ENCODE measurements at places on chromosomes 4 and X.
A peak's percentile ranks its signal among the peaks of the same experiment; 100 is the strongest.

DNA sequence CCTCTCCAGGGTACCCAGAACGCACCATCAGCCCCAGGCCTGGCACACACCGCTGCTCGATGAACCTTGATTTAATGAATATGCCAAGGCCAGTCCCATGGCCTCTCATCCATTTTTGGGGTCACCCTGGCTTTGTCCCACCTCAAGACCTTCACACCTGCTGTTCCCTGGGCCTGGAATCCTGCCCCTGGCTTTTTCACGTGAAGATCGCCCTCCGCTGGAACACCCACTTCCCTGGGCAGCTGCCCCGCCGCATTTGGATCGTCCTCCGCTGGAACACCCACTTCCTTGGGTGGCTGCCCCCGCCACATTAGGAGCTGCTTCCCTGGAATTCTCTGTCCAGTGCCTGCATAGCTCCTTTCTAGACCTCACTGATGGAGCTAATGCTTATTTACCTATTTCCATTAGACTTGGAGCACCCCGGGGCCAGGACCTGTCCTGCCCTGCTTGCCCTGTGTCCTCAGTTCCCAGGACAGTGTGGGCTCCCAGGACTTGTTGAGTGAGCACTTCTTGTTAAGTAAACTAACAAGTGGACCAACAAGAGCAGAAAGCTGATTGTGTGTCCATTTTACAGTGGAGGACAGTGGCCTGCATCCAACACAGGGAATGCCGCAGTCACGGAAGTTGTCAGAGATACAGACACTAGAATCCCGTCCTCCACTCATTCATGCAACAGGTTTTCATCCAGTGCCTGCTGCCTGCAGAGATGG, 12.5 kb downstream of the BLOC1S4 start:
- peak; percentile 68 for DNase-seq

GRCh38 chrX:2485789-2486345, 14.9 kb downstream of the DHRSX start:
- DNase-seq = no peak

DNA sequence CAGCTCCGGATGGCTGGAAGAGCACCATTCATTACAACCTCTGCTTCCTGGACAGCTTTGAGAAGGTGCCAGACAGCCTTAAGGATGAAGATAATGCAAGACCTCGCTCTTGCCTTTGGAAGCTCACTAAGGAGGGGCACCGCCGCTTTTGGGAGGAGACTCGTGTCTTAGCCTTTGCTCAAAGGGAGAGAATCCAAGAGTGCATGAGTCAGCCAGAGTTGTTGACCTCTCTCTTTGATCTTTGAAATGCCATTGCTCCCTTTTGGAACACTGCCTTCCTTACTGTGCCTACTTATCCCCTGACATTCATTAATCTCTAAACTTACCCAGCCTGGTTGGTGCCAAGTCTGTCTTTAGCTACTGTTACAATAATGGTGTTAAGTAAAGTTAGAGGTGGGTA, 1.2 kb downstream of the FOXR2 start:
- no peak for DNase-seq

GRCh38 chr4:174739576-174739975, 89.5 kb downstream of the GLRA3 start:
- no peak for DNase-seq

DNA sequence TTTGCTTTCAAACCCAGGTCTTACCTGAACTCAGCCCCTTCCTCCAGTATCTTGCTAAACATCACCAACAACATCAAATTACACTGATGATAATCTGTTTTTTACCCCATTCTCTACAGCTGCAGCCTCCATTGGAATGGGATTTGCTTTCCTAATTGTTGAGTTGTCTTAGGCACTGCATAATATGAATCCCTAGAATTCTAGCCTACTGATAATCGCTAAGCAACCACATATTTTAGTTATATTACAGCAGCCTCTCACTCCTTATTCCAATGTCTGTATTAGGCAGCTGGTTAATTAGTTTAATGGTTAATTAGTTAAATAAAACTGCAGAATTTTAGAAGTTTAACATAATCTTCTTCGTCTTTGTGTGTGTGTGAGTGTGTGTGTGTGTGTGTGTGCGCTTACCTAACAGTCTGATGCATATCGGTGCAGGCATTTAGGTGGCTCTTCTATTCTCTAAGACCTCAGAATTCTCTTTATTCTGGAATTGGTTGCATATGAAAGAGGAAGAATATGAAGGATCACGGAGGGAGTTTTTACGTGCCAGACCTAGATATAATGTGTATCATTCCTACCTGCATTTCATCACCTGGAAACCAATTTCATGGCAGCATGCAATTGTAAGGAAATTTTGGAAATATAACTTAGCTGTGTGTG, 5.3 kb upstream of the COMMD8 start:
- DNase-seq = no peak

DNA sequence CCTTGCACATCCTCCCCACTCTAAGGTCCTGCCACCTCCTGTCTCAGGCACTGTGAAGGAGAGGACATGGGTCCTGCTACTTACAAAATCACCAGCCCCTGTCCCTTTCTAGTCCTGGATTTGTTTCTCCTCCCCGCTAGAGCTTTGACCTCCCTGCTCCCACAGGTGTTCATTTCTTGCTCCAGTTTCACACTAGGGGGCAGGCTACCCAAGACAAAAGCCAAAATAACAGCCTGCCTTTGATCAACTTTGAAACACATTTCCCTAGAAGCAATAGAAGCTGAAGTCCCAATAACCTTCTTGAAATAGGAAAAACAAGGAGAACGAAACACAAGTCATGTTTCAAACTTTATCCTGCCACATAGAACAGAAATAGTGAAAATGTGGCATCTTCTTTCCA, 164.4 kb downstream of the QDPR start:
- no peak for DNase-seq

GRCh38 chr4:182022909-182023308, 220.3 kb upstream of the TENM3 start:
- no peak for DNase-seq

DNA sequence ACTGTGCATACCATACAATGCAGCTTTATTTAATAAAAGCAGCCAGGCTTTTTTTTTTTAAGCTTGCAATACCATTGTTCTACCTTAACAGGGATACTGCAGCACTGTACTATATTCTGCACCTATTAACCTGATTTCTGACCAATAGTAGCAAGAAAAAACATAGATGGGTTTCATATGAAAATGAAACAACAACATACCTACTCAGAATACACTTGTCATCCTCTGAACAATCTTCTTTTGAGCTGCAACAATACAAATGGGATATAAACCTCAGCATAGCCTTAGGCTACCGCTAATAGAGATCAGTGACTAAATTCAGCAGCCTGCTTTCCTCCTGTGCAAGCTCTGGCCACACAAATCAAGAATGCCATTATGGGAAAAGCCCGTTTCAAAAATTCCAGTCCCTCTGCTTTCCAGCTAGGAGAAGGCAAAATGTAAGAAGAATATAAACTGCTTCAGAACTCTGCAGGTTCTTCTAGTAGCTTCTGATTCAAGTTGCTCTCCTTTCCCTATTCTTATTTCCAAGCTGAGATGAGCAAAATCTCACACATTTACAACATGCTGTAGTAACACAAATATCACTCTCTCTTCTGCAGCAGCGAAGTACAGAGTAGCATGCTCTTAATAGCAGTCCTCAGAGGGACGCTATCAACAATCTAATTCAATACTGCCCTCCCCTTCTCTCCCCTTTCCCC, 143.4 kb downstream of the KLHL13 start:
- DNase-seq = no peak

DNA sequence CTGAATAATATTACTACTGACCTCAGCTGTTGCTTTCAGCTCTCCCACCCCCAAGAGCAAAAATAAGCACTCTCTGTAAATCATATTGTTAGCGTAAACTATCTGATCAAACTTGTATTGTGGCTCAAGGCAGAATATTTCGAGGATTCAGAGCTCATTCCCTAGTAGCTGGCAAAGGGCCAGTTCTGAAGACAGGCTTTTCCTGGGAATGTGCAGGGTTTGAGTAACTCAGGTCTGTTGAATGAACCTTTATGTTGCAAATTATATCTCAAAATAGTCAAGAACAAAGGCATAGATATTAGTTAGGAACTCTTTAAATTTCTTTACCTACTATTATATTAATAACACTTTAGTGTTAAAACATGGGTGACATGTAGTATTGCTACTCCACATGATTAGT, 454.9 kb downstream of the CCSER1 start:
- no peak for DNase-seq

GRCh38 chr4:3276986-3277385, 15.8 kb upstream of the RGS12 start:
- peak; percentile 81 for DNase-seq

- DNase-seq = no peak
These were observed 79.5 kb upstream of the FAM9C start for GRCh38 chrX:13123857-13124345.

GRCh38 chr4:8377103-8378075, 63.1 kb downstream of the ACOX3 start:
- no peak for DNase-seq

GRCh38 chr4:90061881-90062280, 65.3 kb upstream of the CCSER1 start:
- no peak for DNase-seq

GRCh38 chrX:78957768-78958130, 12.6 kb downstream of the P2RY10 start:
- DNase-seq = no peak

DNA sequence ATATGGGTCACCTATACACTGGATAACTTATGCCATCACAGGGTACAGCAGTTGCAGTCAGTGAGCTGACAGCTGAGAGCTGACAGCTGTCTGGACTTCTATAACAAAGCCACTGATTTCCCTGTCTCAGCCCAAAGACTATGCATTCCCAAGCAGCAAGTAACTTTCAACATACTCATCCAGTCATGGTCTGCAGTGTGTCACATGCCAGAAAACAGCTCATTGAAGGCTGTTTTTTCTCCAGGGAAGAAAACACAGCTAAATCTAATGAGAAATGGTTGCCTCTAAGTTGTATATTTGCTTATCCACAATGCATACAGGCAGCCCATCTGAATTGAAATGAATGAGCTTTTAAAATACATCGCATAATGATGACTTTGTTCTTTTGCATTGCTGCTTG, 6.3 kb downstream of the KIAA1210 start:
- DNase-seq = no peak

GRCh38 chr4:58063404-58064160, 953.4 kb upstream of the IGFBP7 start:
- DNase-seq = no peak

DNA sequence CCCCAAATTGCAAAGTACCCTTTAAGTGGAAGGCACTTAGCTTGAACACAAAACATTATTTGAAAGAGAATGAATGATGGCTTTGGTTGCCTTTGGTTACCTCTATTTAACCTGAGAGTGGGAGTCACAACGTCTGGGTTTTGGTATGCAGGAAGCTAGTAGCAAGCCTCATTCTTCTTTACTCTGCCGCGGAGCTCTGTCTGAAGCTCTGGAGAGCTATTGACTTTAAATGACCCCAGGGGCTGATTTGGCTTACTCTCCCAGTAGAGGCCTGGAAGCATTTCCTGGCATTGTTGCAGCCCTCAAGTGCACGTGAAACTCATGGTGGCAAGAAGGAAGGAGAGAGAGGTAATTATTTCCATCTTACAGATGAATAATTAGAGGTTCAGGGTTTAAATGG, 81.8 kb upstream of the MAGEA4 start:
- DNase-seq = no peak

GRCh38 chrX:39953879-39954278, 143.9 kb downstream of the BCOR start:
- DNase-seq = no peak

DNA sequence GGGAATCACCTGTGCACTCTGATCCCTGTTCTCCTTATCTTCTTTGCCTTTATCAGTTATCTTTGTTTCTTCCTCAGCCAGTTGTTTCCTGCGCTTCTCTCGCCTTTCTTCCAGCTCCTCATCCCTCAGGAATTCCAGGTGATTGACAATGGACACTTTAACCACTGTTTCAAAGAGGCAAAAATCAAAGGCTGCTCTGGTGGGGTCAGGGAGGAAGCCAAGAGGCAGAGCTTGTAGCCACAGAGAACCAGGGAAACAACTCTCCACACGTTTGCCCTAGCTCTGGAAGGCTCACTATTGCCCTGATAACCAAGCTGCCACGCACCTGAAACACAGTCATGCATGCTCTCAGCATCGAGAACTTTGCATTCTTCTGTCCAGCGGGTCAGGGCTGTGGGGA, 124.5 kb upstream of the HSD17B10 start:
- DNase-seq = no peak

GRCh38 chrX:37921758-37922157, 74.4 kb upstream of the DYNLT3 start:
- no peak for DNase-seq

DNA sequence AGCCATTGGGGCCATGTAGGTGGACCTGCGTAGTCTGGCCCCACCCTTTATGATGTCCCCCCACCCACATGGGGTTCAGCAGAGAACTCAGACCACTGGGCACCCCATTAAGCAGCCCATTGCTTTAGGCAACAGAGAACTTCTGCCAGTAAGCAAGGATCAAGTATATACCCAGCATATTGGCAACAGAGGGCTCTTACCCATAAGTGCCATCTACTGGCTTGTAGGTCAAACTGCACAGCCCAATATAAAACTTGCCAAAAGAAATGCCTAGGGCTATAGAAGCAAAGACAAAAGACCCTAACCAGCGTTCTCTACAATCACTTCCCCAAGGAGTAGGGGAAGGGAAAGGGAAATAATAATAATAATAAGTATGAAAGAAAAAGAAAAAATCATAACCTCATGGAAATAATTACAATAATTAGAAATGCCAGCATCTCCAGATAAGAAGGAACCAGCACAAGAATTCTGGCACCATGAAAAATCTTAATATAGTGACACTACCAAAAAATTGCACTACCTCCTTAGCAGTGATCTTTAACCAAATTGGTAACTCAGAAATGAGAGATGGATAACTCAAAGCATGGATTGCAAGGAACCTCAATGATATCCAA, 1090.7 kb downstream of the FAT4 start:
- DNase-seq = no peak

GRCh38 chr4:135207531-135207930, 1005.9 kb upstream of the PABPC4L start:
- DNase-seq = no peak
